A549 treated with RU486 at 1 μM for 4 hours (cell line): ENCODE measurements at places on chromosomes 16 and 17. TPM values are rescaled to one million over a fixed set of nuclear protein-coding genes. Genes with fewer than 3 reads are reported as not detected.

The SMIM5 gene
- 0.32 to 2.4 TPM (median 0.59 TPM) in 5 replicates for total RNA-seq

The CCL4 gene
- total RNA-seq = not detected in 5 replicates

The KRTAP9-2 gene
- not detected in 5 replicates for total RNA-seq

The KRTAP4-2 gene
- not detected in 5 replicates for total RNA-seq

The ZNF319 gene
- 10.0 to 19.6 TPM (median 15.4 TPM) in 5 replicates for total RNA-seq

The MRM3 gene
- 41.9 to 44.2 TPM (median 43.5 TPM) in 5 replicates for total RNA-seq

The AIPL1 gene
- not detected in 5 replicates for total RNA-seq

The CPNE2 gene
- total RNA-seq = 32.0 to 46.3 TPM (median 41.6 TPM) in 5 replicates

The AURKB gene
- 146 to 164 TPM (median 159 TPM) in 5 replicates for total RNA-seq

The C1QTNF8 gene
- total RNA-seq = not detected in 5 replicates

The GRIN2A gene
- total RNA-seq = not detected in 5 replicates

The ALOXE3 gene
- total RNA-seq = 5.7 to 11.5 TPM (median 6.9 TPM) in 5 replicates

The EME1 gene
- total RNA-seq = 13.9 to 16.5 TPM (median 14.9 TPM) in 5 replicates

The STH gene
- total RNA-seq = not detected in 5 replicates

The CCL1 gene
- total RNA-seq = not detected in 5 replicates

The TUBG2 gene
- total RNA-seq = 16.9 to 25.5 TPM (median 22.6 TPM) in 5 replicates

The MT1G gene
- total RNA-seq = not detected in 5 replicates

The TMC7 gene
- total RNA-seq = 7.6 to 12.2 TPM (median 10.8 TPM) in 5 replicates

The SLFN14 gene
- not detected in 5 replicates for total RNA-seq

The PRSS33 gene
- 0.09 TPM in 1 of 5 replicates, not detected in the others for total RNA-seq

The KRT20 gene
- 0.17 to 0.43 TPM (median 0.28 TPM) in 5 replicates for total RNA-seq

The TBC1D3I gene
- 0.13 to 0.41 TPM (median 0.23 TPM) in 5 replicates for total RNA-seq

The SEZ6 gene
- 0.05 TPM in 1 of 5 replicates, not detected in the others for total RNA-seq

The HOXB2 gene
- total RNA-seq = 0.43 to 1.1 TPM (median 0.53 TPM) in 5 replicates

The CACNG5 gene
- 0.10 TPM in 1 of 5 replicates, not detected in the others for total RNA-seq
